Stimulated activated CD8-positive, alpha-beta memory T cell treated with anti-CD3 and anti-CD28 coated beads, Interleukin-2, amount 100 ng/mL, for 1 hour (primary cell): ENCODE measurements at places on chromosomes 6 and 20.

DNA sequence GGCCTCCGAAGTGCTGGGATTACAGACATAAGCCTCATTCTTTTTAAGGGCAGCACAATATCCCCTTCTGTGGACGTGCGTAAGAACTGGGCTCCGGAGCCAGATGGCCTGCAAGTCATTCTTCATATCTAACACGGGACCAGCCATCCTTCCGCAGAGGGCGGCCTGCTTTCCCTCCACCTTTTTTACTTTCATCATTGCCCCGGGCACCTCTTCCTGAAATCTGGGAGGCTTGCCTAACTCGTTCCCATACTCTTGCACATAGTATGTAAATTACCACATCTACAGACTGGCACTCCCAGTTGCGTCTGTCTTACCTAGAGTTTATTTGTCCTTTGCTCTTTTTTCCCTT lies 29.9 kb upstream of the SLC23A2 start:
- no peak for DNase-seq

DNA sequence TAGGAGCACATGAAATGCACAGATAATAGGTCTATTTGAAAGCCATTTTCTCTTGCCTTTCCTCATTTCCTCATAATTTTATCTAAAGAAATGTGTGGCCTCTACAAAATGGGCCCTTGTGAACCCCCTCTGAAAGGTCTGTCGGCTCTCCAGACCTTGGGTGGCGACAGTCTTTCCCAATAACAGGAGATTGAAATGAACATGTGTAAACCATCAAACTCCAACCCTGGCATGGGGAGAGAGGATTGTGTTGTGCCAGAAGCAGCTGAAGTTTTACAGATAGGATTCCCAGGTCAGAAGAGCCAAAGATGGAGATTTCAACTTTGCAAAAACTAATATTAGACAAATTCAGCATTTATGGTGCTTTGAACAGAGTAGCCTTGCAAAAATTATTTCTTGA lies 277.1 kb upstream of the ECI2 start:
- no peak for DNase-seq

GRCh38 chr6:149513915-149514314 lies 29.1 kb upstream of the ZC3H12D start:
- no peak for DNase-seq

- no peak for DNase-seq
Measured at GRCh38 chr6:41894366-41895299, 542 bp downstream of the USP49 start.

- no peak for DNase-seq
Measured at GRCh38 chr6:40183902-40184301, 249.6 kb upstream of the MOCS1 start.

GRCh38 chr6:64041373-64041772 lies 405.8 kb downstream of the PHF3 start:
- no peak for DNase-seq

DNA sequence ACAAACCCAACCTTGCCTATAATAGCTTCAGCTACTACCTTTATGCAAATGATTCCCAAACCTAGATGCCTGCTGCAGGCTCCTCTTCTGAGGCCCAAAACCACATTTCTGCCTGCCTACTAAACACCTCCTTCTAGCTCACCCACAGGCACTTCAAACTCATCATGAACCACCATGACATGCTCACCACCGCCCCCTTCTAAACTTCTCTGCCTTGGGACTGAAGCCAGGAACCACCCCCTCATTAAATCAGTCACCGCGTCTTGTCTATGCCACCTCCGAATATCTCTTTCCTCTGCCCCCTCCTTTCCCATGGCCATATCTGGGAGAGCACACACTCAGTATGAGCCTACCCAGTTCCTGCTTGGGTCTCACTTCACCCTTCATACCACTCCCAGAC lies 101.2 kb downstream of the SNAP25 start:
- DNase-seq: no peak

GRCh38 chr6:47655719-47656595 lies 42.4 kb upstream of the ADGRF4 start:
- no peak for DNase-seq

DNA sequence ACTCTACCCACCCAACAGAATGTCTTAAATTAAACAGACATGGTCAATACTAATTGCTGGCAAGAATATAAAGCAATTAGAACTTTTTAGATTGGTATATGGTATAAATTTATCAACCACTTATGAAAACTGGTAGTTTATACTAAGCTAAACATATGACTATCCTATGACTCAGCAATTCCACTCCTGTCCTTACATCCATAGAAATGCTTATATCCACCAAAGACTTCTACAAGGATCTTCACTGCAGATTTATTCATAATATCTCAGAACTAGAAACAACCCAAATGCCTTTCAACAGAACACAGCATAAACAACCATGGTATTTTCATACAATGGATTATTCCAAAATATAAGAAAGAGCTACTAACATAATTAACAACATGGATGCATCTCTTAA lies 4.6 kb downstream of the ZNF184 start:
- DNase-seq: no peak

DNA sequence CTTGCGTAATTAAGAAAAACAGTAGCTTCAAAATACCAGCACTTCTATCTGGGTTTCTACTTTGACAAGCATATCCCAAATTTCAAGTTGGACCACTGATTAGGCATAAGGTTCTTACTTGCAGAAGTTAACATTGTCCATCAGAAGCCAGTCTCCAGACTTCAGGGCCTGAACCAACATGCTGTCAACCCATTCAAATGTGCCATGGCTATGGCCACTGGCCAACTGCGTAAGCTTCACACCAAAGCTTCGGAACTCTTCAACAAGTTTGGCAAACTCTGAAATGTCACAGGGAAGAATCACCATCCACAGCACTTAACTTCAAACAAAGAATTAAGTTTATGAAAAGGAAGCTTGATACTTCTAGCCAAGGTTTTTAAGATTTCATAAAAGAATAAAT lies 78.0 kb upstream of the LYRM2 start:
- DNase-seq: no peak

- DNase-seq: no peak
Measured at GRCh38 chr20:16007164-16007563, 566.1 kb downstream of the KIF16B start.

- no peak for DNase-seq
Measured at GRCh38 chr20:16107172-16107870, 465.9 kb downstream of the KIF16B start.

DNA sequence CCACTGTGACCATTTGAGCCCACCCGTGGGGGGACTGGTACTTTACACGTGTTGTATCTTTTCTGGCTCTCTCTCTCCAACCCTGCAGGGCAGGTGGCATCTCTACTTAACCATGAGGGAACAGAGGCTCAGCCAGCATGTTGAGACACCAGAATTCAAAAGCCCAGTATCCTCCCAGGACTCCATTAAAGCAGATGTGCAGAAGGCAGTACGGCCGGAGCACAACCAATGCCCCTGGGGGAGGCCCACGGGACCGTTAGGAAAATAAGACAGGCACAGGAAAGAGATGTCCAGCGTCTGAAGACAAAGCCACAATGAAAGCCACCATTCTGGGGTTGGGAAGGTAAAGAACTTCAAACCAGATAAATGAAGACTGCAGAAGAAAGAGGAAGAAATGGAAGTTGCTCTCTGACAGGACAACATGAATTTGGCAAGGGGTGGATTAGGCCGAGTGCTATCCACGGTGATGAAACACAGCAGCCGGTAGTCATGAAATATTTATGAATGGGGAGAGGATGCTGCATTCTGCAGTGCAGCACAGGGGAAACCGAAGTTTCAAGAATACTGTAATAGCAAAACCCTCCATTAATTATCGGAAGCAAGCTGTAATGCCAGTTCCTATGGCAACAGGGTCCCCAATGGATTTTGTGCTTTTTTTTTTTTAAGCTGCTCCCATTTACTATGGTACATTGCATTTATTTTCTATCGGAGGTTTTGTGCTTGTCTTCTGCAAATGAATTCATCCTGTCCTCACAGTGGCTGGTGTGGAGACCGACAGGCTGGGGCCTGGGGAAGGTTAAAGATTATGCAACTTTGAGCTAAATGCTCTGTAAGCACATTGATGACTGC lies 179.4 kb downstream of the NRN1 start:
- no peak for DNase-seq

DNA sequence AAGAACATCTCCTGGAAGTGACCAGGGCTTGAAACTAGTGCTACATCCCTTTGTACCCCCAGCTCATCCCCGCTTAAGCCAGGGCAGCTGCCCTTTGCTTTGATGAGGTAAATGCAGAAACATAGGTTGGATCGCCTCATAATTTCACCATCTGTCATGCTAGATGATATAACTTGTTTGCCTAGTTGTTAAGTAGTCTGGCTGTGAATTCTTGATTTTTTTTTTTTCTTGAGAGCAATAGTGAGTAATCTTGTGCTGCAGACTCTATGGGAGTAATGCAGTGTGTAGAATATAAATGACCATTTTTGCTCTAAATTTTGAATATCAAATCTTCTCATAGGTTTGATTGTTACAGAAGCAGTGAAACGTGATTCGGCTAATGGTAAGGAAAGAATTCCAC lies 4.1 kb downstream of the TRDN start:
- DNase-seq: no peak

DNA sequence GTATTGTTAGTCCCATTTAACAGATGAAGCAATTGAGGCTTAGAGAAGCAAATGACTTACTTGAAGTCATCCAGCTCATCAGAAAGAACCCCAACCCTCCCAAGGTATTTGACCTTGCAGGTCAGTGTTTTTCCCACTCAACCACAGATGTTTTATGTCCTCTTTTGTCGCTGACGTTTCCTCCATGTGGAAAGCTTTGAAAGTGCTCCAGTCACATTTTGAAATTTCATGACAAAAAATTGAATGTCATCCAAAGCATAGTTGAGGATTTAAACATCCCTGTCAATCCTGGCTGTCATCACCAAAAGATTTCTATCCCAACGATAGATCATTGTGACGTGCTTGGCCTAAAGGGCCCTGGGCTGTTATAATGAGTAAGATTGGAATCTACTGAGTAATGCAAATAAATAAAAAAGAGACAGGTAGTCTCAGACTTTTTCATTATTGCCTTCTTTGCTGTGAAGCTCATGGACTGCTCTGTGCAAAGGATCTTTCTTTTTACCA lies 102.7 kb downstream of the TSHZ2 start:
- DNase-seq: no peak

DNA sequence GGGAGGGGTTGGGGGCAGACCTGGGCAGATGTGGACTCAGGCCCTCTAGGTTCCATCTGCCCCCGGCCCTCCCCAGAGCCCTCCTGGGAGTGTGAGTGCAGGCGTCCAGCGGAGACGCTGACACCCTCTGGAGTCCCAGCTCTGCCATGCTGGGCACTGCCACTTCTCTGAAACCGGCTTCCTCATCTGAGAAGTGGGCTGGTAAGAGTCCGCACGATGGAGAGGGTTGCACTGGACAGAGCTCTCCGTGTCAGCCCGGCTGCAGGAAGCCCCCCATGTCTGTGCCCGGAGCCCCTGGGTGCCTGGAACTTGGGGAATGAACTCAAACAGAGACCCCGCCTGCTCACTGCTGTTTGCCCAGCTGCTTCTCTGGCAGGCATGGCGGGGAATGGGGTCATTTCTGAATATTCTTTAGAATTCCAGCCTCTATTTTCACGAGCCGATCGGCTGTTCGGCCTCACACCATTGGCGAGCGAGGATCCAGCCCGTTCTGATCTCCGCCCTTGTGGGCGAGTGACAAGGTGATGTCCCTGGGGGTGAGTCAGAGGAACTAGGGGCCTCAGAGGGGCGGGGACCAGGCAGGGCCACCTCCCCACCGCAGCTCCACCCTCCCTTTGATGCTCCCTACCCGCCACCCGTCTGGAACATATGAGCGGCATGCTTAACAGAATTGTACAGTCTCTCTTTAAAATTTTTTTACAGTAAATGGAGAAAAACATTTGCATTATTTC lies 47.8 kb upstream of the GATA5 start:
- peak; percentile 6 for DNase-seq

- DNase-seq: no peak
Measured at GRCh38 chr20:4444404-4444803, 277.3 kb upstream of the PRND start.

- no peak for DNase-seq
Measured at GRCh38 chr6:45838451-45838850, 177.2 kb downstream of the CLIC5 start.

- no peak for DNase-seq
Measured at GRCh38 chr20:37259031-37259430, 2.6 kb downstream of the GHRH start.

DNA sequence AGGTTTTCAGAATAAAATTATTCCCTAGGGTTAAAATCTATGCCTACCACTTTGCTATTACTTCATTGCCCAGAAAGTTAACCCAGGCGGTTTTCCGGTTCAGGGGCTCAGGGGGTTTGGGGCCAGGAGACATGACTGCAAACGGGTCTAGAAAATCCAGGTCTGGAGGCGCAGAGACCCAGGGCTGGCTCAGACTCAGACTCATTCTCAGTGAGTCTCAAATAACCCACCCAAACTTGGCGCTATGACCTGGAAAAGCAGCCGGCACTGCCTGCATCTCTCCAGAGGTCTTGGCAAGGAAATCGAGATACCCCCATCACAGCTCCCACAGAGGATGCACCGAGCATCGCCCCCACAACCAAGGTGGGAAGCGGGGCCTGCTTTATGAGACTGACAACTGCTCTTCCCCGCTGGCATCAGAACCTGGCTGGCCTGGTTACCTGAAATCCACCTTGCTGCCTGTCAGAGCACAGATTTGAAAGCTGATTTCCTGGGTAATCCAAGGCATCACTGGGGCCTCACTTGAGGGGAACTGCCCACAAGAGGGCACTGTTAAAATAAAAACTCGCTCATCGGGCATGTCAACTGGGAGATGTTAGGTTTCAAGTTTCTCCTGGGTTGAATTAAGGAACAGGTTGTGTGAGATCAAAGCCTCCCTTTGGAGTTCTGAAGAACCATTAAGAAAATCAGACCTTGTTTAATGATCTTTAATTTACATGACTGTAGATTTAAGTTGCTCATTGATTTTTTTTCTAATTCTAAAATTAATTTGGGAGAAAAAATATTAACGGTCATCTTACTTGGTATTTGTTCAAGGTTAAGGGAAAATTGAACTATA lies 55.1 kb downstream of the KIF16B start:
- no peak for DNase-seq

DNA sequence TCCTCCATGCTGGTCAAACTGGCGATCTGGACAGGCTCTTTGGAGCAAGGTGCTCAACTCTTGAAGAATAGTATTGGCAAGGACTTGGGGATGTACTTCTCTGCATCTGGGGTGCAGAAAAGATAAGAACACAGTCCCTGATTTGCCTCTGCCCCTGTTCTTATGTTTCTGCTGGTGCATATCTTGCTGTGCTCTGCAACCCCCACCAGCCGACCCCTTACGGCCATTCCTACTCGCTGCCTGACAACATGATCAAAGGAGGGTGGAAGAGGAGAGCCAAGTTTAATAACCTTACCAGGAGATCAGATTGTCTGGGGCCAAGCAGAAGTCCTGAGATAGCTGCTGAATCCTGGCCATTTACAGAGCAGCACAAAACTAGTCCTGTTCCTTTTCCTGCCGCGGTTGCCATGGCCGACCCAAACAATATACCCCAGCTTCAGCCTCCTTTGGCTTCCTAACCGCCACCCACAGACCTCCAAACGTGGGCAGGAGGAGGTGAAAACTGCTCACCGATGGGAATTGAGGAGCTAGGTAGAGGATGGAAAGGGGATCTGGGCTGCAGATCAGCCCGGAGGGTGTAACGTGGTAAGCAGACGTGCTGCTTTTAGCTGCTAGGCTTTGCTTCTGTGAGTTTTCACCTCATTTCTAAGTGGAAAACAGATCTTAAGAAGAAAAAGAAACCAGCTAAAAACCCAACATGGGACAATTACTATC lies 60.9 kb downstream of the ATXN1 start:
- DNase-seq: no peak

GRCh38 chr6:113291751-113292445 lies 565.2 kb upstream of the MARCKS start:
- no peak for DNase-seq

- no peak for DNase-seq
Measured at GRCh38 chr6:160057080-160057479, 64.5 kb upstream of the SLC22A1 start.

- DNase-seq: no peak
Measured at GRCh38 chr6:139240161-139241010, 51.4 kb downstream of the TXLNB start.
